ENCODE measurements at places on chromosomes 5 and 9.

DNA sequence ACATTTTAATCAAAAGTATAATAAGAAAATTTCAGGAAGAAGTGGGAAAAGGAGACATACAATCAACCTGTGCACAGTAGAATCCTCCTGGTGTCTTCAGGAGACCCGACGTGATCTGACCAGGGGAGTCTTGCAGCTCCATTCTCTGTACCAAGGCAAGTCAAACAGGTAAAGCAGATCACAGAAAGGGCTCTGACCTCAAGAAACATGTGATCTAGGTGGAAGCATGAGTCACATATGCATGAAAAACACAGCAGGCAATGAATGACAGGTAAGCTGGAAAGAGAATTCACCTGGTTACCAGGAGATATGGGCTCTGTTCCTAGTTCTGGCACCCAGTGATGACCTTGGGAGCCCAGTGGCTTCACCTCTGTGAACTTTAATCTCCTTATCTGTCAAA, 19.4 kb upstream of the FABP6 start:
- H3K36me3 ChIP-seq, result no peaks in the 10 kb centered on the region
- DNase-seq, result no peak
- peaks cover 9% of the 10 kb centered on the region for H3K27me3 ChIP-seq
- H3K4me1 ChIP-seq, result no peaks in the 10 kb centered on the region
- no peak overlapping the region for H3K27ac ChIP-seq

- peaks cover 54% of the 10 kb centered on the region for H3K36me3 ChIP-seq
- H3K4me3 ChIP-seq, result peak overlapping the region; percentile 33
- no peak for DNase-seq
Measured at GRCh38 chr9:297104-297972, 82.7 kb downstream of the DOCK8 start.

- no peak overlapping the region for H3K4me3 ChIP-seq
- peaks cover 1% of the 10 kb centered on the region for H3K4me1 ChIP-seq
- no peak overlapping the region for H3K27ac ChIP-seq
- peaks cover 8% of the 10 kb centered on the region for H3K27me3 ChIP-seq
- H3K36me3 ChIP-seq, result no peaks in the 10 kb centered on the region
Measured at GRCh38 chr5:115459855-115460341, 84.7 kb downstream of the FEM1C start.

- DNase-seq, result no peak
- no peaks in the 10 kb centered on the region for H3K4me1 ChIP-seq
- H3K36me3 ChIP-seq, result no peaks in the 10 kb centered on the region
- no peak overlapping the region for H3K27ac ChIP-seq
Measured at GRCh38 chr5:102719886-102720285, 35.2 kb upstream of the PAM start.

DNA sequence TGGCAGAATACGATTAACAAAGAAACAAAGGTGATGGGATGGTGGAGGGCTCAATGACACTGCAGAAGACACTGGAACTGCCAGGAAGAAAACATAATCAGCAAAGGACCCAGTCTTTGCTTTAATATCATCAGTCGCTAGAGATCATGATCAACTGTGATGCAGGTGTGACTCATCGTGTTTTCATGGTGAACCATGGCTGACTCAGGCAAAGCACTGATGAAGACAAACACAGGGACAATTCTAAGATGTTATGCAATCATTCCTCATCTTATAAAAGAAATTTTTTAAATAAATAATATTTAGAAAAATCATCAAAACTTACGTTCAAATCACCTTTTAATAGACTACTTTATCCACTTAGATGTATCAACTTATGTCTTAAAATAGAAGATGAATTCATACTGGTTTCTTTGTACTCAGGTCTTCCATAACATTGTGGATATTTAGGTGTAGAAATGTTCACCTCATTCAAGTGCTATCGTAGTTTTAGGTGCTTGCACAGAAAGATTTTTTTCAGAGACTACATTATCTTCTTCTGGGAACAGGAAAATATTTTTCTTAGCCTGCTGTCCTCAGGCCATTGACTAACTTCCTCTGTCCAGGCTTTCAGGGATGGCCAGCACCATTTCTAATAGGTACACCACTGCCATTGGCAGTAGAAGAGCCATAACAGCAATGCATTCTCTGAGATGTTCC, 673.4 kb upstream of the MEF2C start:
- H3K27ac ChIP-seq, result no peak overlapping the region
- DNase-seq, result no peak
- H3K4me3 ChIP-seq, result no peak overlapping the region

DNA sequence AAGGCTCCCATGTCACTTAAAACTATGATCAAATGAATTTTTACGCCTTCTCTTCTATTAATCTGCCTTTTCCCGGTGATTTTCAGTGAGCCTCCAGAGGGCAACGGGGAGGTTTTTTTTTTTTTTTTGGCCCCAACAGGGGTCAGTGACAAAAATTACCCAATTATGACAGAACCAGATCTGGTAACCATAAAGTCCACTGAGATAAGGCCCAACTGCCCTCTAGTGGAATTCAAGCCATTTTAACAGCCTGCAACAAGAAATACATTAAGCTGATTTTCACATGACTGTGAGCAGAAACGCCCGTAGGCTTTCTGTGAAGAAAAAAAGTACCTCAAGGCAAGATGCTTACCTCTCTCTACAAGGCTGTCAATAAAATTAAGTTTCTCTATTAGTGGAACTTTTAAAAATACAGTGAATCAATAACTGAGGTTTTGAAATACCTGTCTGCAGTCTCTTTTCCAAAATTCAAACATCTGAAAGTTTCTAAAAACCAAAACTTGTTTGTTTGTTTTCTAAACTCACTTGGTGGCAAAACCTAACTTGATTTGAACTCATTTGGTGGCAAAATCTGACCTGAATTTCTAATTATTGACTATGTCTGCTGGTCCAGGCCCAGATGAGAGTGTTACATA, 49.7 kb upstream of the FST start:
- no peak for DNase-seq
- H3K4me3 ChIP-seq, result no peak overlapping the region
- H3K27me3 ChIP-seq, result peaks cover 18% of the 10 kb centered on the region
- H3K36me3 ChIP-seq, result no peaks in the 10 kb centered on the region
- no peaks in the 10 kb centered on the region for H3K4me1 ChIP-seq

GRCh38 chr5:92917044-92917443, 664.0 kb downstream of the NR2F1-AS1 start:
- no peak for DNase-seq
- no peaks in the 10 kb centered on the region for H3K36me3 ChIP-seq
- no peaks in the 10 kb centered on the region for H3K4me1 ChIP-seq
- H3K27me3 ChIP-seq, result no peaks in the 10 kb centered on the region

- no peaks in the 10 kb centered on the region for H3K36me3 ChIP-seq
- no peak overlapping the region for H3K4me3 ChIP-seq
- H3K4me1 ChIP-seq, result peaks cover 2% of the 10 kb centered on the region
- no peaks in the 10 kb centered on the region for H3K27me3 ChIP-seq
Measured at GRCh38 chr5:4042311-4042710, 446.7 kb downstream of the IRX1 start.

DNA sequence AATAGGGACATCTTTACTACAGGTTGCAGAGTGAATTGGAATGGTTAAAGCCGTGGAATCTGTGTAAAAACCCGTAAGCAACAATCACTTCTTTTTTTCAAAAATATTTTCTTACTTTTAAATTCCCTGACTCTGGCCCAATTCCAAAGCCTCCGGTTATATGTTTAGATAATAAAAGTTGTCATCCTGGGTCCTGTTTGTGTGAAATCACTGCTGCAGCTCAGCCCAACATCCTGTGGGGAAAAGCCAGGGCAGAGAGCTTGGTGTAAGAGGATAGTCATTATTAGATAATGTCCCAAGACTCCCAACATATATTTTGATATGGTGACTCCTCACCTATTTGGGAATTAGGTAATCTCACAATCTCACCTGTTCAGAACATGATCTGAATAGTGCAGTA, 586.0 kb upstream of the BRINP1 start:
- no peaks in the 10 kb centered on the region for H3K4me1 ChIP-seq
- H3K36me3 ChIP-seq, result no peaks in the 10 kb centered on the region
- no peak for DNase-seq
- H3K27ac ChIP-seq, result no peak overlapping the region
- H3K4me3 ChIP-seq, result no peak overlapping the region

- no peak overlapping the region for H3K4me3 ChIP-seq
- no peaks in the 10 kb centered on the region for H3K36me3 ChIP-seq
- no peak for DNase-seq
- H3K27me3 ChIP-seq, result no peaks in the 10 kb centered on the region
- H3K27ac ChIP-seq, result no peak overlapping the region
Measured at GRCh38 chr5:130324953-130325671, 420.8 kb downstream of the CHSY3 start.
